NCI-H510A treated with DMSO at 0.1 percent for 48 hours (cell line): ENCODE measurements at places on chromosomes 6 and 20.

DNA sequence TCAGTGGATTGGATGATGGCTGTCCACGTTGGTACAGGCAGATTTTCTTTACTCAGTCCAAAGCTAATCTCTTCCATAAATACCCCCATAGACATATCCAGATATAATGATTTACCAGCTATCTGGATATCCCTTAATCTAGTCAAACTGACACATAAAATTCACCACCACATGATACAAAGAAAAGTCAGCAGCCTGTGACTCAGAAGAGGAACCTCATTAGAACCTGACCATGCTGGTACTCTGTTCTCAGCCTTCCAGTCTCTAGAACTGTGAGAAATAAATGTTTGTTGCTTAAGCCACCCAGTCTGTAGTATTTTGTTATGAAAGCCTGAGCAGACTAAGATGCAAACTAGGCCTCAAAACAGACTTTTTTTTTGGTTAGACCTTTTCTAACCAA lies 431.3 kb upstream of the RNF217 start:
- DNase-seq: no peak

- DNase-seq: no peak
Observed at GRCh38 chr6:108677894-108678293, 117.2 kb downstream of the FOXO3 start.

DNA sequence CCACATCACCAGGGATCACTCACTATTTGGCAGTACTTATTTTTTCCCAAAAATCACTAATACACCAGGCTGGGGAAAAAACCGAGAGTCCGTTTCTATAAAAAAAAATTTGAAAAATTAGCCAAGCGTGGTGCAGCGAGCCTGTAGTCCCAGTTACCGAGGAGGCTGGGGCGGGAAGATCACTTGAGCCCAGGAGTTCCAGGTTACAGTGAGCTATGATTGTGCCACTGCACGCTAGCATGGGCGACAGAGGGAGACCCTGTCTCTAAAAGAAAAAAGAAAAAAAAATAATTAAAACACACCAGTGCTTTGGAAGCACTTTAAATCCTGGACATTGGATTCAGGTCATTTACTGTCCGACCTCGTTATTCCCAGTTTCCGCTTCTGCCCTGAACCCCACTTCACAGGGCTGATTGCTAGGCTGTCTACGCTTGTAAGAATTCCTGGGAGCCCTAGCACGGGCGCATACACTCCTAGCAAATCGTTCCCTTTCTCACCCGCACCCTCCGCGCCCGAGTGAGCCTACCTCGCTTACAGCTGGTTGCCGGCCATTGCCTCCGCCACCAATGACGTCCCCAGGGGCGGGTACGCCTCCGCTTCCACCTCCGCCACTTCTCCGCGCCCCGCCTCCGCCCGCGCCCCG lies at the start of gene TPMT:
Gene TPMT (minus strand): TSS at position 571 of the 643 bp plus-strand sequence. CDS start 5,950 bp downstream, outside the sequence.
- DNase-seq: peak; percentile 90

- no peak for DNase-seq
Observed at GRCh38 chr6:44285552-44286284, 15.5 kb downstream of the TMEM151B start.

DNA sequence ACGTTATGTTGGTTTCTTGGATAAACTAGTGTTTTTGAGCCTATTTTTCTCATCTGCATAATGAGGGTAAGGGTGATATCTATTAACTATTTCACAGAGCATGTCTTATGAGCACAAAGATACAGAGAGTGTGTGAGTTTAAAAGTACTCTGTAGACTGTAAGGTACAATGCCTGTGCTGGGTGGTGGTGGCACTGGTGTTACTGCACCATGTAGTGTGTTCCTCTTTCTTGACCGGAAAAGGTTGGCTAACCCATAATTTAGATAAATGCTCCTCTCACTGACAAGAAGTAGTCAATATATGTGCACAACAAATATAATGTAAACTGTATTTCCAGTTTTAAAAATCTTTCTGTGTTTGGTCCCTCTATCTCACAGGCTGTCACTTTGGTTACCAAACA lies 116.2 kb upstream of the MMS22L start:
- no peak for DNase-seq

- DNase-seq: no peak
Observed at GRCh38 chr20:42706759-42707158, 482.9 kb downstream of the PTPRT start.

DNA sequence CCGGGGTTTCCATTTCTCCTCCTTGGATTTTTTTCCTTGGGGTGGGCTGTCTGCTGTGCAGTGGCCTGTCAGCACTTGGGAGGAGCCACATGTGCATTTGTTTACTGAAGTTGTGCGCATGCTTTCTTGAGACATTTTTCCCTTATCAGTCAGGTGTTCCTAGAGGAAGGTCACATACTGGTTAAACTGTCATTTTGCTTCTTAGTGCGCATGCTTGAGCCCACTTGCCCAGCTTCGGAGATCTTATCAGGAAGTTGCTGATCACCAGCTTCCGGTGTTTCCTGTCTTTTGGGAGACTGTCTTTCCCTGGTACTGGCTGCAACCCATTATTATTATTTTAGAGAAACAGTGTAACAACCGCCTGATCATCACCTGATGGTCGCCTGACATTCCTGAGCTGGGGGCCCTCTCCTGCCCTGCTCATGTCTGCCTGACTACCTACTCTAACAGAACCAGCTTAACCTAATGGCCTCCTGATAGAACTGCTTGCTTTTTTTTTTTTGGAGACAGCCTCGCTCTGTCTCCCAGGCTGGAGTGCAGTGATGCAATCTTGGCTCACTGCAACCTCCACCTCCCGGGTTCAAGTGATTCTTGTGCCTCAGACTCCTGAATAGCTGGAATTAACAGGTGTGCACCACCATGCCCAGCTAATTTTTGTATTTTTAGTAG lies 378 bp upstream of the ERVFRD-1 start:
- no peak for DNase-seq

- no peak for DNase-seq
Observed at GRCh38 chr6:155311086-155311485, 3.2 kb downstream of the TFB1M start.

- DNase-seq: no peak
Observed at GRCh38 chr20:50886184-50886790, 45.0 kb downstream of the ADNP start.

- no peak for DNase-seq
Observed at GRCh38 chr6:137156650-137157049, 16.8 kb downstream of the IL22RA2 start.

- DNase-seq: no peak
Observed at GRCh38 chr6:69311888-69312287, 484.9 kb downstream of the LMBRD1 start.

GRCh38 chr6:34350934-34351217 lies 41.6 kb downstream of the NUDT3 start:
- no peak for DNase-seq

GRCh38 chr20:57335392-57335791 lies 5.8 kb downstream of the SPO11 start:
- DNase-seq: no peak

- DNase-seq: no peak
Observed at GRCh38 chr6:3489961-3490624, 33.2 kb upstream of the SLC22A23 start.

GRCh38 chr6:3919130-3919628 lies 70.0 kb downstream of the FAM50B start:
- peak; percentile 48 for DNase-seq

- DNase-seq: no peak
Observed at GRCh38 chr6:9233226-9233625, 797.9 kb upstream of the SLC35B3 start.

GRCh38 chr6:5529733-5530132 lies 268.4 kb downstream of the FARS2 start:
- DNase-seq: no peak

DNA sequence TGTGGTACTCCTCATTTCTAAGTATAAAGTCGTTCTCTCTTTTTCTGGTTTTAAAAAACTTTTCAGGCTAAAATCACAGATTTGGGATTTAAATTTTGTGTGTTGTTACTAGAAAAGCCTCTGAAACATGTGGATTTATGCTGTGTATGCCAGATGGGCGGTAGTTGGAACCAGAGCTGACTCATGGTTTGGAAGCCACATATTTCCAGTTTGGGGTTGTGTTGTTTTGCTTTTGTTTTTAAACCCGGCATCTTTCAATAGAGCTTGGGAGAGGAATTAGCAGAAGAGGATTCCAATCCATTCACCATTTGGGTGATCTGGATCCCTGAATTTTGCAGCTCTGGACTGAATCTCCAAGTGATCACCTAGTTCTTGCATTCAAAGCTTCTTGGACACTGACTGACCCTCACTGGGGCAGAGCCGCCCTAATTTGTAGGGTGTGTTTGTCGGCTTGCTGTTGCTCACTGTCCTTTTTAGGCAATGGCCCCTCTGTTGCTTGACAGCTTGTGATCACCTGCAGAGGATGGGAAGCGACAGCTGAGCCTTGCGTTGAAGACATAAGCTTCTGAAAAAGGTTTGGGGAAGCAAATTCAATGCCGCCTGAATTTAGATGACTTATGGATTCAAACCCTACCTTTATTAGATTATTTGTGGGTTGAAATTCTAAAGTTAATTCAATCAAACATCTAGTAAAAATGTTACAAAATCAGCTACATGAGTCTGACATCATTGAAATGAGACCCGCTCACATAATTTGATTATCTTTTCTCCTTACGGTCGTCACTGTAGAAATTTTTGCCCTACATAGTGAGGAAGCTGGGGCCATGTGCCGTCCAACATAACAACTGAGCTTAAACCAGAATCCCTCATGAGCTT lies 79.9 kb upstream of the CD83 start:
- no peak for DNase-seq

- peak; percentile 74 for DNase-seq
Observed at GRCh38 chr20:49775229-49775693, 37.4 kb upstream of the SLC9A8 start.

- no peak for DNase-seq
Observed at GRCh38 chr6:7201444-7201731, 93.6 kb downstream of the RREB1 start.

DNA sequence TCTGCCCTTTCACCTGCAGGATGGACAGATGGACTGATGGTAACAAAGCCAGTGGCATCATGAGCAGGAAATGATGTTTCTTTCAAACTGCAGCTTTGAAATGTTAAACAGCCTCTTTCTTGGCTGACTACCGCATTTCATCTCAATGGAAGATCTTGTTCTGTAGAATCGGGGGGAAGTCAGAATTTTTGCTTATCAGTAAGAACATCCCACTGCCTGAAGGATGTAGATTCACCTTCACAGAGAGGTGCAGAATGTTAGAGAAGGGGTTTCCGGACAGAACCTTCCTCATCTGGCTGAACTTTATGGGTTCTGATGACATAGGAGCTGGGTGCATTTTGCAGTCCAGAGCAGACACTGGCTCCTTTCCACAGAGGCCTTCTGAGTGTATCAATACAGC lies 32.7 kb downstream of the GGTLC1 start:
- no peak for DNase-seq

- no peak for DNase-seq
Observed at GRCh38 chr6:143158113-143158581, 97.5 kb downstream of the AIG1 start.

- no peak for DNase-seq
Observed at GRCh38 chr6:1297746-1298145, 14.2 kb upstream of the FOXQ1 start.

DNA sequence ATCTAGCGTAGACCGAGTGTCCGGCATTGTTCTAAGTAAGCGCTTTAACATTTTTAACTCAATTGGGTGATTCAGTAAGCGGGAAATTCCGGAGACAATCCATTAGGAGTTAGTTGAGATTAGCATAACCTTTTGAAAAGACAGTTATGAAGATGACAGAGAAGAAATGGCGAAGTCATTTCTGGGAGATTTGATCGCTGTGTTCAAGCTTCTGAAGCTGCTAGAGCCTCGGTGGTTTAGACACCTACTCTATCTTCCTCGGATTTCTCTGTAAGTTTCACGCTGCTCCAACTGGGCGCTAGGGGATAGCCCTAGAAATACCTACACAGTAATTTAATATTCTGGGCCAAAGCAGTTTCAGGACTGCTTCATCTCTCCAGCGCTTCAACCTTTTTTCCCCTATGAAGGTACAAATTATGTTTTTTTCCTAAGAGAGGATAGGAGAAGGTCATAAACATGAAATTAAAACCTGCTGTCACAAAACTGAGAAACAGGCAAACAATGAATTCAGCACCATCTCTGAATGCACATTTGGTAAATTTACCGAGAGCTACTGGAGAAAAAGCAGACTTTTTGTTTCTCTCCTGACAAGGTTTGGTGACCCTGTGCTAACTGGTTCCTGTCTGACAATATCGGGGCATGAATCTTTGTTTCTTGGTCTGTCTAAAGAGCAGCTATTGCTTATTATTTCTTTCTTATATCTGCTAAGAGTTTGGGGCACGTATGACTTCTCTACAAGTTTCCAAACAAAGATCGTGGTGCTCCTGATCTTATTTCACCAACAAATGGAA lies 22.4 kb downstream of the ZNF311 start:
- peak; percentile 68 for DNase-seq

DNA sequence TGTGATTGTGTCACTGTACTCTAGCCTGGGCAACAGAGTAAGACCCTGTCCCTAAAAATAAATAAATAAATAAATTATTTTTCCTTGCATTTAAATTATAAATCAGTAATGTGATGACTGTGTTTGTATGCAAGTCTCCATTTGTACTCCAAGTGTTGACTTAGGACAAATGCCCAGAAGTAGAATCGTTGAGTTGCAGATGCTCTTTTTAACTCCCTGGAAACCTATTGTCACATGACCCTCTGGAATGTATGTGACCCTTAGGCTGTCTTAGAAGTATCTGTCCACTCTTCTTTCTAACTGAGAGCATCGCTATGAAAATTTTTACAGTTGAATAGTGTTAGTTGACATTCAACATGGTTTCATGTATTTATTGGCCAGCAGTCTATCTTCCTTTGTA lies 18.8 kb downstream of the OR2A4 start:
- DNase-seq: no peak

- no peak for DNase-seq
Observed at GRCh38 chr6:4336778-4337442, 201.5 kb upstream of the ECI2 start.

GRCh38 chr20:37262505-37262904 lies 891 bp upstream of the GHRH start:
- no peak for DNase-seq

DNA sequence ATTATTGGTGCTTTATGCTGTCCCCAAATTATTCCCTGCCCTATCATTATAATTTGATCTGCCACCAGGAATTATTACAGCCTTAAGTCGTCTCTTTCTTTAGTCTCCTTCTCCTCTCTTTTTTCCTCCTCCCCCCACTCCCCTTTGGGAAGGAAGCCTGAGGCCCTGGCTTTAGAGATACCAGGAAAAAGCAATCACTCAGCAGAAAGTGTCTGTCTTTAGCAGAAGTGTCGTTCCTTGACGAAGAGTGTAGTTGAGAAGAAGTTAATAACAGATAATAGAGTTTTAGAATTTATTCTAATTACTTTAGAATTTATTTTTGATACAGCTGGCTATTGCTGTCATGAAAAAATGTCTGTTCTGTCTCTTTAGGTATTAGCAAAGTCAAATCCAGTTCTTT lies 16.5 kb downstream of the LIN28B start:
- DNase-seq: no peak
